Stimulated activated CD8-positive, alpha-beta memory T cell treated with anti-CD3 and anti-CD28 coated beads, Interleukin-4, amount 100 ng/mL, for 24 hours (primary cell): ENCODE measurements at places on chromosomes 3 and 15.

DNA sequence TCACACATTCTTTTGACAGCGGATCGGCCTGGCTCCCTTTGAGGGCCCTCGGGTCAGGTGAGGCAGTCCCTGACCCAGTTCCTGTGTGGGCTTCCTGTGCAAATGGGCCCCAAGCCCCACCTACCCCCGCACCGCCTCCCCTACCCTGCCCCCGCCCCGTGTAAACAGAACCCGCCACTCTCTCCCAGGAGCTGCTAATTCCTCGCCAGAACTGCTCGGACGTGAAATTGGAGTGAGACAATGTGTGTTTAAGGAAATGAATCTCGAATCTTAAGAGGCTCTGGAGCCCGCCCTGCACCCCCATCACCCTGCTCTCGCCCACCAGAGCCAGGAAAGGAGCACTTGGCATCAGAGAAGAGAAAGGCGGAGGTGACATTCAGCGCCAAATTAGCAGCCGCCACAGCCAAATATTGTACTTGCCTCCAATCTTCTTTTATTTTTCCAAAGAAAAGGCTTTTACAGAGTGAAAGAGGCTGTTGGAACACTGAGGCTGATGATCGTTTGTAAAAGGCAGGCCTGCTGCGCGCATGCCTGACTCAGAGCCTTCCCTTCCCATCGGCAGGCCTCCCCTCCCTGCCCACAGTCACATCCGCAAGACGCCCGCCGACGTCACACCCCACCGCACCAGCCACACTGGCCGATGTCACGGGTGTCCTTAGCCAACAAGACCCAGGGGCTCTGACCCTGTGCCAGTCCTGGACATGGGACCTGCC, 53.1 kb downstream of the CACNA2D2 start:
- peak; percentile 49 for DNase-seq

DNA sequence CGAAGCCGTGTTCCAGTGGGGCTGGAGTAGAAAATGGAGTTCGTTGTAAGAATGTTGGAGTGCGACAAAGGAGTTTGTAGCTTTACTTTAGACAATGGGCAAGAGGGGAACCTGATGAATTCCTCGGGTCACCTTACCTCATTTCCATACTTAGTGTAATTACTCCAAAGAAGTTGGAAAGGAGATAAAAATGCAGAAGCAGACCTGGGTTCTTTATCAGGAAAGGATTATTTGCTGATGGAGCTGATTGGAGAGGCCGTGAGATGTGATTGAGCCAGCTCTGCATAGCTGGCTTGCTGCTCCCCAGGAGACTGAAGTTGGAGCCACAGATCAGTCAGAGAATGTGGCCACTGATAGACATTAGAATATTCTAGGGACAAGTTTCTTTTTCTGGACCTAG, 33.4 kb upstream of the TBL1XR1 start:
- no peak for DNase-seq

- DNase-seq: no peak
Observed at GRCh38 chr3:171994646-171995428, 44.5 kb upstream of the FNDC3B start.

- DNase-seq: no peak
Observed at GRCh38 chr3:177484926-177485325, 287.6 kb upstream of the TBL1XR1 start.

DNA sequence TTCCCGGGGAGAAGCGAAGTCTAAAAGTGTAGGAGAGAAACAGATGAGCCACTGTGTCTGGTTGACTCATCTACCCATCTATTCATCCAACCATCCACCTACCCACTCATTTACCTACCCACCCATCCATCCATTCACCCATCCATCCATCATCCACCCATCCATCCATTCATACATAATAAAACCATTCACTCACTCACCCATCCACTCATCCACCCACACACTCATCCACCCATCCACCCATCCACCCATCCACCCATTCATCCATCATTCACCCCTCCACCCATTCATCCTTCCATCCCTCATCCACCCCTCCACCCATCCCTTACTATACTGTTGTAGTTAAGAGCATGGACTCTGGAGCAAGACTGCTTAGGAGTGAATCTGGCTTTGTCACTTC, 136.4 kb upstream of the ATP2B2 start:
- DNase-seq: no peak

DNA sequence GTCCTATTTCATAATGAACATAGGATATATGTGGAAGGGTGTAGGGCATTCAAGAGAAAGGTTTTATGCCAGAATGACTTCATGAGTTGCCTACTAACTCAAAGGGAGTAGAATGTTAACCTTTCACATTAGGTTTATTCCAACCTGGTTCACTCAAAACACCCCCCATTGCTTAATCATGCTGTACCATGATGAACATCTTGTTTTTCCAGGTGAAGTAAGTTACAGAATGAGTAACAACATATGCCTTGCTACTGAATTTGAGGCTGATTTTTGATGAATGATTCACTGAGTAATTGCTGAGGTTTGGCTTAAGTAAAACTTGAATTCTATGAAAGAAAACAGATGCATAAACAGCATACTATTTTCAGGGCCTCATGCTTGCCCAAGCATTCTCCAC, 5.9 kb upstream of the CLDN16 start:
- DNase-seq: no peak

GRCh38 chr15:69513450-69513960, 60.9 kb downstream of the RPLP1 start:
- no peak for DNase-seq

GRCh38 chr3:157329551-157329950, 107.1 kb upstream of the PTX3 start:
- DNase-seq: no peak

DNA sequence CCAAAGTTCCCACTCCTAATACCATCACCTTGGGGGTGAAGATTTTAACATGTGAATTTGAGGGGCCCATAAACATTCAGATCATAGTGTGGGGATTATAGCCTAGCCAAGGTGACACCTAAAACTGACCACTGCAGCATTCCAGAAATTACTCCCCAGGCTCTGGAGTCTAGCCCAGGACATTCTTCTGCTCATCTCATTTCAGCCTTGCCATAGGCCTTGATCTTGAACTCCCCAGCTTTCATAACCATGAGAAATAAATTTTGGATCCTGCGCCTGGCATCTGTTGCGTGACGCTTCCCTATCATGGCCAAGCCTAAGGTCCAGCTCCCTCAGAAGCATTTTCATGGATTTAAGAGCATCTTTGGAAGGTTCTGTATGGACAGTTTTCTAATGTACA, 502.9 kb upstream of the THBS1 start:
- DNase-seq: no peak

DNA sequence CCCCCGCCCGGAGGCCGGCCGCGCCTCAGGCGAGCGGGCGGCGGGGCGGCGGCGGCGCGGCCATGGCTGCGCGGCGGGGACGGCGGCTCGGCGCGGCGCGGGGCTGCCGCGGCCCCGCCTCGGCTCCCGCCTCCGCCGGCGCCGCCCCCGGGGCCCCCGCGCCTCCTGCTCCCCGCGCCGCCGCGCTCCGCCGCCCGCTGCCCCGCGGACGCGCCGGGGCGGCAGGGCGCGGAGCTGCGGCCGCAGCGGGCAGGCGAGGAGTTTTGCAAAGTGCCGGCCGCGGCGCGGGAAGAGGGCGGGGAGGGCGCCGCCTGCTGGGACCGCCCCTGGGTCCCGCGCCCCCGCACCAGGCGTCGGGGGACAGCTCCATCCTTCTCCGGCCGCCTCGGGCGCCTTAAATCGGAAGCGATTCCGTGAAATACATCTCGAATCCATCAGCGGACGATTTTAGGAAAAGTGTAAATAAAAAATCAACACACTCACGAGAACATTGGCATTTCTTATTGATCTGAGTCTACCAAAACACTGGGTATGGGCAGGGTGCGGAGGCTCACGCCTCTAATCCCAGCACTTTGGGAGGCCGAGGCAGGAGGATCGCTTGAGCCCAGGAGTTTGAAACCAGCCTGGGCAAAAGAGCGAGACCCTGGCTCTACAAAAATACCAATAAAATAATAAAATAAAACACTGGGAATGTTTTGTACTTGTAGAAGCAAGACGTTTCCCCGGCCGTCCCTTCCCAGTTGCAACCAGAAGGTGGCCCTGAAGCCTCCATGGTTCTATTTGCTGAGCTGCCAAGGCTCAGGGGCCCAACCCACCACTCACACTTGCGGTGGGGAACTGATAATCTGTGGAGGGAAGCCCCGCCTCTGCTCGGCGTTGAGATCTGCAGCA, 136.9 kb downstream of the NUP210 start:
- DNase-seq: no peak

- DNase-seq: no peak
Observed at GRCh38 chr3:41327718-41328117, 128.4 kb downstream of the CTNNB1 start.

GRCh38 chr3:126154391-126155279, 25.8 kb downstream of the ALDH1L1 start:
- DNase-seq: no peak
